Midbrain (tissue), 1 donor: ENCODE measurements at places on chromosomes 1 and 21.

DNA sequence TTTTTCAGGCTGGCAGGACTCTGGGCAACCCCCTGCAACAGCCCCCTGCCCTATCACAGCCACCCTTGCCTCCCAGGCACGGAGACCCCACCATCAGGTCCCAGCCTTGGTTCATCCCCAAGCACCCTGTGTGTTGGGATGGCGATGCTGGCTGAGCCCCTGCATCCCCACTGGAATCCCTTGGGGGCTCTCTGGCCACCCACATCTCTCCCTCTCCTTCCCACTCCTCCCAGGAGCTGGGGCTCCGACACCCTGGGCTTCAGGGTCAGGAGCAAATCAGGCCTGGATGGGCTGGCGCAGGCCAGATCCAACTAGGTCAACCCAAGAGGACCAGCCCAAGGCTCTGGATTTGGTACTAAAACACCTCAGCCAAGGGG, 25.9 kb downstream of the COL6A1 start:
- no peak for DNase-seq

GRCh38 chr1:93907718-93908117, 1.5 kb downstream of the GCLM start:
- DNase-seq = peak; percentile 2

- no peak for DNase-seq
Observed at GRCh38 chr1:161805399-161806197, 39.5 kb downstream of the ATF6 start.

GRCh38 chr1:167221738-167222610, 1.3 kb downstream of the POU2F1 start:
- DNase-seq = peak; percentile 76

- no peak for DNase-seq
Observed at GRCh38 chr1:192527950-192528349, 47.6 kb upstream of the RGS1 start.
